Left kidney (tissue), 8 donors: ENCODE measurements at places on chromosomes 2 and 18. TPM values are rescaled to one million over a fixed set of nuclear protein-coding genes. Genes with fewer than 3 reads are reported as not detected.
A peak's percentile ranks its signal among the peaks of the same experiment; 100 is the strongest.

DNA sequence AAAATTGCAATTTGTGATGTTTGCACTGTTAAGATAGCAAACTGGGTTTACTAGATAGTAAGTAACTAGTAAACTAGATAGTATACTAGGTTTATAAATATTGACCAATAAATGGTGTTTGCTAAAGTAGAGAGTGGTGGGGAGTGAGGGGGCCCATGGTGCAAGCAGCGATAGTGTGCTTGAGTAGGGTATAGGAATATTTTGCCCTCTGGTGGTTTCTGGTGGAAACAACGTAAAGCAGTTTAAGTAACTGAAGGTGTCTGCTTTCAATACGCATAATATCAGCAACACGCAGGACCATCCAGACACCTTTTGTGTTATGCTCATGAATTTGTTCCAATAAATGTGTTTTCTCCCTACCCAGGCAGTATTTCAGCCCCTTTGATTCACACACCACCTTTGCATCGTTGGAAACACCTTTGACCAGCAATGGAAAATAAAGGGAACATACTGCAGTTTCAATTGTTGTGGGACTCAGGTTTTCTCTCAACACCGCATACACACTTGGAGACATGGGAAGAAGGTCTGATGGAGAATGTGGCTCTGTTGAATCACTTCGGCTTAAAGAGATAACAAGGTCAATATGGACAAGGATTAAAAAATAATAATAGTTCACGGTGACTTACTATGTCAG lies 16.7 kb upstream of the STAT1 start:
- DNase-seq, result no peak

- DNase-seq, result peak; percentile 74
These were observed 8.7 kb downstream of the CAPN13 start for GRCh38 chr2:30798536-30798991.

- no peak for DNase-seq
These were observed 656.1 kb downstream of the RNF144A start for GRCh38 chr2:7573166-7573825.

- DNase-seq, result no peak
These were observed 481.9 kb upstream of the SPRED2 start for GRCh38 chr2:65914244-65914786.

- no peak for DNase-seq
These were observed 787.2 kb downstream of the RNF144A start for GRCh38 chr2:7704296-7704865.

GRCh38 chr18:48751727-48752468 lies 198.9 kb downstream of the SMAD7 start:
- no peak for DNase-seq

- DNase-seq, result no peak
These were observed 56.1 kb downstream of the LCLAT1 start for GRCh38 chr2:30503007-30503694.

DNA sequence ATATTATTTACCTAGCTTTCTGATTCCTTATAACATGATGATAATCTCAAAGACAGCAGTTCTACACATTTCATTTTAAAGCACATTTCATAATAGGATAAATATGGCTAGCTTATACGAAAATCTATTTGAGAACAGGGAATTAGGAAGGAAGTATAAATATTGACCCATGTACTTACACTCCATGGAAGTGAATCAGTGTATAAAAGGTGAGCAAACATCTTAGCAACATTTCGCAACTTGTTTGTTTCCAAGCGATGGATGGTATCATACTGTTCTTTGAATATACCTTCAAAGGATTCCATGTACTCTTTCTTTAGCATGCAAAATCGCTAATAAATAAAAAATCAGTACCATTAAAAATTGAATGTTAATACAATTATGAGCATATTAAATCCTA lies 53.1 kb downstream of the CWC22 start:
- no peak for DNase-seq

- no peak for DNase-seq
These were observed 372.7 kb upstream of the SOX11 start for GRCh38 chr2:5319493-5319892.

DNA sequence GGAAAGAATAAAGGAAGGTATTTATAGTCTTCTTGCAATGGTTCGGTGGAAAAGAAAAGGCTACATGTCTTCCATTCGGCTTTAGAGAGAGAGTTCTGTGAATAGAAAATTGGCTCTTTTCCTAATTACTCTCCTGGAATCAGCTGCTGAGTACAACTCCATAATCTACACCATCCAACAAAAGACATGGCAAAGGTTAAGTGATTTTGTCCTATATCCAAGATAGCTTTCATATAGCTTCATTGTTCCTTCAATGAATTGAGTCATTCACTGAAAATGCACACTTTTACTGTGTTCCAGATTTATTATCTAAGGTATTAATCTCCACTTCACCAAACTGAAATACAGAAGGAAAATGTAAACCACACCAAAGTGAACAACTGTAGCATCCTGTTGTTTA lies 514.5 kb downstream of the LRRTM4 start:
- DNase-seq, result no peak

GRCh38 chr2:232674491-232674890 lies 22.6 kb upstream of the GIGYF2 start:
- no peak for DNase-seq

- no peak for DNase-seq
These were observed 5.6 kb downstream of the REL start for GRCh38 chr2:60886991-60887390.

- no peak for DNase-seq
These were observed 248.7 kb downstream of the TFCP2L1 start for GRCh38 chr2:121036226-121036692.

DNA sequence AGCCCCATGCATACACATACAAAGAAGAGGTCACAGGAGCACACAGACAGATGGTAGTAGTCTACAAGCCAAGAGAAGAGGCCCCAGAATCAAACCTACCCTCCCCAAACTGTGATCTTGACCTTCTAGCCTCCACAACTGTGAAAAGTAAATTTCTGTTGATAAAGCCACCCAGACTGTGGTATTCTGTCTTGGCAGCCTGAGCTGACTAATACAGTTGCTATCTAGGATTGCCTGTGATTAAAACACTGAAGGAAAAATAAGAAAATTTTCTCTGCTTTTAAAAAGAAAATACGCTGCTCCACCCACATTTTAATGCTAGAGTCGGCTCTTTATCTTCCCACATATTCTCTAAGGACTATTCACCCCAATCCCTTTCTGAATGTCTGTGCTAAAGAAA lies 143.7 kb upstream of the TMEM200C start:
- no peak for DNase-seq

DNA sequence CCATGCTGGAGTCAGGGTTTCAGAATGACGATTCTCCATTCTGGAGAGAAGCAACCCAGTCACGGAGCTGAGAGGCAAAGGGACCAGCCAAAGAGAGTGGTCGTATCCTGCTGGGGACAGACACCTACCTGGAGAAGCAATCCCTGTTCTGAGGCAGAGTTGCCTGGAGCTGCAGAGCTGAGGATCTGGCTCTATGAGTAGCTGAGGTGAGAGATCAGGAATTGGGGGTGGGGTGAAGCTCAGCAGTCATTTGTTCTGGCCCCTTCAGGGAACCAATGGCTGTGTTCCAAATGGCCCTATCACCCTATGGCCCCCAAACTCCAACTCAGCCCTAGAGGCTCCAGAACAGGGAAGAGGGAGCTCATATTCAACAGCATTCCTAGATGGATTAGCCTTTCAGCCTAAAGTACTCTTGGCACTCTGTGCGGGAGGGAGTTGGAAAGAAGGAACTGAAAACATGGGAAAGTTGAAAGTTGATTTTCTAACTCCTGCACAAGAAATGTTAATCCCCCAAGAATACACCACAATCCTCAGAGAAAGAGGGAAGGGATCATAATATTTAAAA lies 3.3 kb upstream of the ATRAID start:
- DNase-seq, result no peak

DNA sequence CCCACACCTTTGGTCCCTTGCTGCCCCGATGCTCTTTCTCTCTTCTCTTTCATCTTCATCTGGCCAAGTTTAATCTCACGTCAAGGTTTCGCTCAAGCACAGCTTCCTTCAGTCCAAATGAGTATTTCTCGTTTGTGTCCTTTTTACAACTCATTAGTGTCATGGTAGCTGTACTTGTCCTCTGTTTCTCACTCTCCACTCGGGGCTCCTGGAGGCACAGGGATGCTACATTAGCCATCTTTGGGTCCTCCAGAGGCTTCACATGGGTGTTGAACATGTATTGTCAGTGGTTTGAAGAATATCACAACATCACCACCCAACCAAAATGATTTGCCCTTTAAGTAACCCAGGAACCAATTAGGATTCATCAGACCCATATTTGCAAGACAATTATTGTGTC lies 30.4 kb downstream of the MYCN start:
- DNase-seq, result no peak

DNA sequence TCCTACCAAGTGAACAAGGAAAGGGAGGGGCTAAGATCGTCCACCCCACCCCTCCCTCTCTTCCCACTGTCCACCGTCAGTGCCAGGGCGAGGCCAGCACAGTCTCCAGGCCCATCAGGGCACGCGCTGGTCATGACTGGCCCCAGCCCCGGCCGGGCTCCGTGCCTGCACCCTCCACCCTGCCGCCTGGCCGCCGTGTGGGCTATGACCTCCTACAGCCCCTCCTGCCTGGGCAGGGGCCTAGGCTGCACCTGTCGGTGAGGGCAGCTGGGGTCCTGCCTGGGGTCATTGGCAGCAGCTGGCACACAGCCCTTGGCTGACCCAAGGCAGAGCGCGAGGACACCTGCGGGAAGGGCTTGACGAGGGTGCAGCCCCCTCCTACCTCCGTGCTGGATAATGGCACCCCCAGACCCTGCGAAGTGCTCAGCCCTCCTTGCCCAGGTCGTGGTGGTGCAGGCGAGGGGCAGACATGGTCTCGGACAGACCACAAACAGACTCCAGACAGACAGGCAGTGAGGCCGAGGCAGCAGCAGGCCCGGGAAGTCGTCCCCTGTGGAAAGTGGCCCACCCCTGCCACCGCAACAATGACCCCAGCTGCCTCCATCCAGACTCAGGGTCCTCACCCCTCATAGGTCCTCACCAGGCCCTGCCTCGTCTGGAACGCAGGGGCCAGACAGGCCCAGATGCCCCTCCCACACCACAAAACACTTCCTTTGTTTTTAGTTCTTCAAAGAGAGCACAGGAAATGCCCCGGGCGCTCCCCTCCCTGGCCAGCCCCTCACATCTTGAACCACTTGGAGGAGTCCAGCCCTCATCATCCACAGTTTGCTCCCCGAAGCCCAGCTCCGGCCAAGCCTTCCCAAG lies 43.1 kb upstream of the GPC1 start:
- no peak for DNase-seq

DNA sequence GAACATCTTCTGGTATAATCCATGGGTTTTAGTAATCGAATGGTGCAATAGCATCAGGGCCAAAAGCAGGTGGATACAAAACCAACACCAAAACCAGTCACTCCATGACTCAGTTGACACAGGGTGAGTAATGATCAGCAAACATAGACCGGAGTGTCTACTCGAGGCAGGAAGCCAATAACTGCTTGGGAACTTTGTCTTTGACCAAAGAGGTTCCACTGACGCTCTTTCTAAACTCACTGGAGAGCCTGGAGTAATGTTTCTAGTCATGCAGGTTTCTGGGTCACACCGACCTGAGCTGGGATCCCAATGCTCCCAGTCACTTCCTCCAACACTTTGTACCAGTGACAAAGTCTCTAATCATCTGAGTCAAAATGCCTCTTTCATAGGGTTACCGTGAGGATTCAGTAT lies 30.9 kb downstream of the MREG start:
- DNase-seq, result no peak

Gene PPP1R1C
- polyA plus RNA-seq, result 3.5 TPM

Gene ALK
- polyA plus RNA-seq, result 0.55 TPM

Gene TMEM200C
- 1.4 TPM for polyA plus RNA-seq

Gene LIPG
- polyA plus RNA-seq, result 63.6 TPM

Gene TMEM17
- polyA plus RNA-seq, result 6.8 TPM

Gene TPO
- 0.20 TPM for polyA plus RNA-seq

Gene SAG
- 0.13 TPM for polyA plus RNA-seq

Gene CNGA3
- not detected for polyA plus RNA-seq

Gene PDE1A
- polyA plus RNA-seq, result 24.0 TPM
